ENCODE measurements at places on chromosomes 7 and 10.

DNA sequence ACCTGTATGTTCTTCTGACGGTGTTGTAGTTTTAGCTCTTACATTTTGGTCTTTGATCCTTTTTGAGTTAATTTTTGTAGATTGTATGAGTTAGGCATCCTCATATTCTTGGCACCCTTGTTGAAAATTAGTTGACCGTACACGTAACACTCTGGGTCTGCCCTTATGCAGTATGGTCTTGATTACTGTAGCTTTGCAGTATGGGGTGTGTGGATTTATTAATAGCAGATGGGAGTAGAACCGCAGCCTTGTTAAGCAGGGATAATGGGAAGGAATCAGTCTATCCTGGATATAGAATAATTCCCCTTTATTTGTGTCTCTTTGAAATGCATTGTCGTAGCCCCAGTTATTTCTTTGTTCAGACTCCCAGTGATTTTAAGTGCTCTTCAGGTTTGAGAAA lies 95.5 kb downstream of the UBE3C start:
- no peak for DNase-seq

- no peak for DNase-seq
These were observed 121.8 kb upstream of the AFAP1L2 start for GRCh38 chr10:114526126-114526503.

GRCh38 chr7:101702362-101702850 lies 73.3 kb upstream of the MYL10 start:
- DNase-seq, result no peak

DNA sequence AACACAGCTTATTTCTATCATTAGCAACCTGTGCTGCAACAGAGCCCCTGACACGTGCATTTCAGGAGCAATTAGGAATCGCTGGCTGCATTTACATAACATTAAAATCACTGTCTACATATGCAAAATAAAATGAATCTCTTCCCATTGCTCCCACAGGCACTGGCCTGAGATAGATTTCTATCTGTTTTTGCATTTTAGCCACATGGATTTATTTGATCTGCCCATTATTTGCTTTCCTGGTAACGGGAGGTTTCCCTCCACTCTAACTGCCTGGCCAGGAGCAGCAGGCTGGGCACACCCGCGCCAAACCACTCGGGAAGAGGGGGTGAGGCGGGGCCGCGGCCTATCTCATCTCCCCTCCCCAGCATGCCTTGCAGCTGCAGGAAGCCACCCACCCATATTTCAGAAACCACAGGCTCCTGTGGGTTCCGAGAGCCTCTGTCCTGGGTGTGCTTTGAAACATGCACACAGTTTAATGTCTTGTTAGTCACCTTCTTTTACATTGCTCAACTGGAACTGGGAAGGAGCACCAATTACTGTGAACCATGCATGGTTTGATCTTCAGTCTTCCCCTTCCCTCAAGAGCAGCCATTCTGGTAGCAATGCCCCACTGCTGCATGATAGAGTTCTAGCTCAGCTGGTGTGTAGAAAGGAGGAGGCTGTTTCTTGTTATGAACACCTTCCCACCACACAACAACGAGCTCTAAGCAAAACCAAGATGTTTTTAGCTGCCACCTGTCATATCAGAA lies 37.7 kb upstream of the IKZF1 start:
- DNase-seq, result peak; percentile 73

DNA sequence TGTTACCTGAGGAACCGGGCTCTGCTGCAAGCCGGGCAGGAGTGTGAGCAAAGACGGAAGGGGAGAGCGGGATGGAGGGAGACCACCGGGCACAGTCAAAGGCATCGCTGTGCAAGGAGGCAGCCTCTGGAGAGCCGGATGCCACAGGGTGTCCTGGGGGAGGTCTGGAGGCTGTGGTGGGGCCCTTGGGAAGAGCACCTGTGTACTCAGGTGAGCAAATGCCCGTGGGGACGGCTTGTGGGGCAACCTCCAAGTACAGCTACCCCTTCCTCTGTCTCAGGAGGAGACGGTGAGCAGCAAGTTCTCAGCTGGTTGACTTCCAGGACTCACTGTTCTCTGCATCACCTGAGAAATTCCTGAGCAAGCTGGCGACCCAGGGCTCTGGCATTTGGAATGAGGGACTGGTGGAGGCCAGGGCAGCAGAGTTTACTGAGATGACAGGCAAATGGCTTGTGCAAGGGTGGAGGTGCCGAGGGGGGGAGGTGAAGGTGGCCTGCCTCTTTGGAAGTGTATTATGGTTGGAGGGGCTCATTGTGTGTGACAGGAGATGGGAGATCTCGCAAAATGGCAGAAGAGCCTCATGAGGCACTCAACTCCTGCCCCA lies 345.2 kb upstream of the SHH start:
- no peak for DNase-seq

DNA sequence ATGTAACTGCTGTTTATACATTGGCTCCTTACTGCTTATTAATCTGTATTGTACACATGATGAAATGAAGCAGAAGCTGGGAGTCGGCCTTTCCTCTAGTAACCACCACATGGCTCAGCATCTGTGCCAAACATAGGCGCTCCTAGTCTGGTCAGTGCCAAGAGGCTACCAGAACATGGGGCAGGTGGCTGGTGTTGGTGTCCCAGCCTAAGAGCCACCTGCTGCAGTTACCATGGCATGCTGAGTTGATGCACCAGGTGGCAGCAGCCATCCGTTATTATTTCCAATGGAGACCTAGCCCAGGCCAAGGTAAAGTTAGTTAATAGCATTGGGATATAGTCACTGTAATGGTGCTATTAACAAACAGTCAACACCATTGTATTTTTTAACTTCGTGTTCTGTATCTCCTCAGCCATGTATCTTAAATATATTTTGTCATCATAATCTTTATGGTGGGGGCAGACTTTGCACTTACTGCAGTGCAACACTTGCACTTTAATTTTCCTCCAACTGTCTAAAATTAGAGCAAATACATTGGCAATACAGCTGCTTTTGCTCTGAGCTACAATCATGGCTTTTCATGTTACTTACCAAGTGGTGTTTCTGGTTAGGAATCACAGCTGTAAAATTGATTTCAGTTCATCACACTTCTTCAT lies 33.1 kb downstream of the HBP1 start:
- DNase-seq, result peak; percentile 24

DNA sequence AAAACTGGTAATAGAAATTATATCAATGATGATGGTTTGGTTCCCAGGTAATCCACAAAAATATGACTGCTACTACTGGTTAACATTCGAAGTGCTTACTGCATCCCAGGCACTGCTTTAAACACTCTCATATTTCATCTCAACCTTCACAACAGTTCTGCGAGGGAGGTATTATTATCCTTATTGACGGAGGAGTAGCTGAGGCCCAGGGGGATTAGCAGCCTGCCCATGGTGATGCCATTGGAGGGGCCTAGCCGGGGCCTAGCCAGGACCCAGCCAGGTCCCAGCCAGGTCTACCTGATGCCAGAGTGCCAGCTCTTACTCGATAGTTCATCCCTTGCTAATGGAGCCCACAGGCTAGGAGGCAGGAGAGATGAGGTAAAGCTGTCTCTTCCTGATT lies 217.1 kb downstream of the FAM107B start:
- DNase-seq, result no peak

GRCh38 chr10:70762441-70763175 lies 22.6 kb downstream of the TBATA start:
- no peak for DNase-seq

- no peak for DNase-seq
These were observed 528.6 kb upstream of the CELF2 start for GRCh38 chr10:10489076-10489475.

GRCh38 chr7:80411621-80412020 lies 100.2 kb downstream of the GNAT3 start:
- DNase-seq, result no peak

DNA sequence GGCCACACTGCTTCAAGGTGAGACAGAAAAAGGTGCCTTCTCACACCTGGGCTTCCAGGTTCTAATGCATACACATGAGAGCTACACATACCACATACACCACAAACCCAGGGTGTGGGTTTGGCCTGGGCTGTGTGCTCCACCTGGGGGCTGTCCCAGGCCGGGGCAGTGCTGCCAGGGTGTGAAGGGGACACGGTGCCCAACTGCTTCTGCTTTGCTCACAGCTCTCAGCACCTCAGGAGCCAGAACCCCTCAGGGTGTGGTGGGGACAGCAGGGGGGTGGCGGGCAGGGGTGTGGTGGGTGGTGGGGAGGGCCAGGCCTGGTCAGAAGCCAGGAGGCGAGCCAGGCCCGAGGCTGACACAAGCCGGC lies 51.1 kb downstream of the TMEM209 start:
- DNase-seq, result no peak

DNA sequence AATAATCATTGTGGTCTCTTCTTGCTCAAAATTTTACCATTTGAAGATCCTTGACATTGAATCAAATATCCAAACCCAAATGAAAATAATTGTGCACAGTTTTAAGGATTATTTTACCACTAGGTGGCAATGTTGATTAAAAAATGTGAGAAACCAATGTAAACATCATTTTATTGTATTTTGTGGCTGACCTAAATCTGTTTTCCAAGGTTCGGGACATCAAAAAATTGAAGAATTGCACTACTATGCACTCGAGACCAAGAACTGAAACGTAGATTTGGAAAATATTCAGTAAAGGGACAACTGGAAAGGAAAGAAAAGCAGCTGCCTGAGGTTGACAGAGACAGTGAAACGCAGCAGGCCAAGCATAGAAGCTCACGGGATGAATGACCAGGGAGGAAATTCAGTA lies 259.3 kb downstream of the SNX13 start:
- no peak for DNase-seq

DNA sequence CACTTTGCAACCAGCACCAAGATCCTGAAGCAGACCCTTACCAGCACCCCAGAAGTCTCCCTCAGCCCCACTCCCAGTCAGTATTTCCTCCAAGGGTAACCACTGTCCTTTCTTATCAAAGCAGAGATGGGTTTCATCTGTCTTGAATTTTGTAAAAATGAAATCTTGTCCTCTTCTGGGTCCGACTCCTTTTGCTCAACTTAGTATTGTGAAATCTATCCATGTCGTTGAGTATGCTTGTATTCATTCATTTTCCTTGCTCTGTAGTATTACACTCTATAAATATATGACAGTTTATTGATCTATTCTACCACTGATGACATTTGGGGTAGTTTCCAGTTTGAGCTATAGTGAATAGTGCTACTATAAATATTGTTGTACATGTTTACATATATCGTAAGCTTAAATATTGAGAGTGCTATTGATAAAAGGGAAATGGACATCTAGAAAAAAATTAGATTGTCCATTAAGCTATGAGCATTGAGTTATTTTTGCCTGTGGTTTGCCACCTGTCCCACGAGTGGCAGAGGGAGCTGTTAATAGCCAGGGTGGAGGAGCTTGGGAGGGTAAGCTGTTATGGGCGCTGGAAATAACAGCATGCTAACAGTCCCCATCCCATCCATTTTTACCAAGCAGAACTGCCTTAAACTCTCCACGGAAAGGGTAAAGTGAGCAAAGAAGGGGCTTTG lies 36.5 kb downstream of the AIFM2 start:
- DNase-seq, result no peak

GRCh38 chr10:53489335-53490182 lies 717.0 kb upstream of the MBL2 start:
- no peak for DNase-seq

DNA sequence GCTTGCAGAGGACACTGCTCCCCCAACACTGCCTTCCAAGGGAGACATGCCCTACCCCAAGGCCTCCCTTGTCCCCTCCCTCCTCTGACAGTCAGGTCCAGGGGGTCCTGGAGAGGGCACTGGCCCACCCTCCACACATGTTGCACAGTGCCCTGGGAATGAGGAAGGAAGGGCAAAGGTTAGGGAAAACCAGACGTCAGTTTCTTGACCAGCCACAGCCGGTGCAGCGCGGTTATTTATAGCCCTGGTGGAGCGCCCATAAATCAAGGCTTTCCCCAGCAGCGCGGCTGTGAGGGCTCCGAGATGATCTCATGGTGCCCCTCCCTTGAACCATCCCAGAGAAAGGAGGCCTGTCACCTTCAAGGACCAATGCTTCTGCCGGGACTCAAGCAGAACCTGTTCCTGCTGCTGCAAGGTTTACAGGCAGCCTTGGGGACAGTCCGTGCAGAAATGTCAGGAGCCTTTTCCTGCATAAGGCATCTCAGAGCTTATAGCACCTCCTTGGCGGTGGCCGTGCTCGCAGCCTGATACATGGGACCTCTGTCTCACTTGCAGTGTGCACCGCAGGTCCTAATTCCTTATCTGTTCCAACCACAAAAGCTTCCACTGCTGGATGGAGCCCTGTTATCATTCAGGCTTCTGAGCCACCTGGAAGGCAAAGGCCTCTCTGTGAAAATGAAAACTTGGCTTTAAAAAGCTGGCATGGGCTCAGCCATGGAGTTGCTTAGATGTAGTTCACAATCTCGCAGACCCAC lies 127.3 kb downstream of the LHPP start:
- no peak for DNase-seq

DNA sequence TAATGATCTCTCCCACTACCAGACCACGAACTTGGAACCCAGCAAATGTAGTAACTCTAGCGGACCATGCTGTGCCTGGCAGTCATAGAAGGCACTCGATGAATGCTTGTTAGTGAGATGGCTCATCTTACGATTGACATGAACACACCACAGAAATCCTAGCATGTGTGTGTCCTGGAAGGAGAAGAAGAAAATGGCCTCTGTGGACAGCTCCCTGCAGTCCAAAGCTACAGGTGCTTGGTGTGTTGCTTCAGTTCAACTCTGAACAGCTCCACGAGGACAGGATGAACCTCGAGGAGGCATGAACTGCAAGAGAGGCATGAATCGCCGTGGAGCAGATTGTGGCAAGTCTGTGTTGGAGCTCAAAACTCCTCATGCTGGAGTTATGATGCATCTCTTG lies 93.5 kb downstream of the KLF6 start:
- DNase-seq, result no peak

- no peak for DNase-seq
These were observed 14.7 kb downstream of the GRID2IP start for GRCh38 chr7:6536262-6537260.

- DNase-seq, result no peak
These were observed 46.3 kb downstream of the EGFR start for GRCh38 chr7:55065079-55065478.

- DNase-seq, result peak; percentile 24
These were observed 85.8 kb downstream of the HIF1AN start for GRCh38 chr10:100621360-100622205.

GRCh38 chr10:13401142-13401541 lies 53.0 kb upstream of the SEPHS1 start:
- DNase-seq, result no peak

Measured in stimulated activated CD4-positive, alpha-beta T cell treated with anti-CD3 and anti-CD28 coated beads, Interleukin-2, amount 100 ng/mL, for 24 hours (primary cell).